Activated CD8-positive, alpha-beta memory T cell treated with anti-CD3 and anti-CD28 coated beads for 4 hours (primary cell): ENCODE measurements at places on chromosomes 2 and 18.

DNA sequence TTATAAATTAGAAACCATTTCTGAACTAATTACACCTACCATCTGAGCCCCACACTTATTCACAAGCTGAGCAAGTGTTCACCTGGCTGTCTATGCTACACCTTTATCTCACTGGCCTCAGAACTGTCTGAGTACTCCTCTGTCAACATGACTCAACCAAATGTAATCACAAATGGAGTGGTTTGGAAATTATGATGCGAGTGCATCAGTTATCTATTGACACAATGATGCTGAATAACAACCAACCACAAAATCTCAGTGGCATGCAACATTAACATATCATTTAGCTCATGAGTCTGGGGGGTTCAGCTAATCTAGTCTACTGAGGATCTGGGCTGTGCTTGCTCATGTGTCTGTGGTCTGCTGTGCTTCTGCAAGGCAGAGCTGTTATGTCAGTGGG, 184.2 kb upstream of the NXPH2 start:
- no peak for DNase-seq

- no peak for DNase-seq
Measured at GRCh38 chr18:9827793-9828505, 57.8 kb upstream of the TXNDC2 start.

GRCh38 chr2:54559593-54560145, 103.5 kb downstream of the SPTBN1 start:
- DNase-seq = no peak

DNA sequence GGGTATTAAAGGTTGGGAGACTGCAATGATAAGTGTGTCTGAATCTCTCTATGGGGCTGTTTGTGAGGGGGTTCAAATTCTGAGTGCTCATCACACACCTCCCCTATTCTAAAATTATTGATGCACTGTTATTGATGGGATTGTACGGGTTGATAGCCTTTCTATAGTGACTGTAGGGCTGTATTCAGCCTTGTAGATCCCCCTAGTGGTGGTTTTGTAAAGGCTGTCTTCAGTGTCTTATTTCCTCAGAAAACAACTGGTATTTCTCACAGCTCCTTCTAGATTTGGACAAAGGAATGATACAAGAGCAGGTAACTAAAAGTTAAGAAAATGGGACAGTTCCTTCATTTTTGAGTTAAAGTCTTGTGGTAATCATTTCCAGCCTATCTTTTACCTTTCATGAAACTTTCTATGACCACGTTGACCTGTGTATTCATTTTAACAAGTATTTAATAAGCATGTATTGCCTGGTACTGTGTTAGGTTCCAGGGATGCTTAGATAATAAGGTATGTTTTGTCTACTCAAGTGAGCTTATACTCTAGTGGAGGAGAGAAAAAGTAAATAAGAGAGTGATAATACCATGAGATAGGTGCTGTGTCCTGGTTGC, 21.2 kb downstream of the SMAD4 start:
- no peak for DNase-seq

DNA sequence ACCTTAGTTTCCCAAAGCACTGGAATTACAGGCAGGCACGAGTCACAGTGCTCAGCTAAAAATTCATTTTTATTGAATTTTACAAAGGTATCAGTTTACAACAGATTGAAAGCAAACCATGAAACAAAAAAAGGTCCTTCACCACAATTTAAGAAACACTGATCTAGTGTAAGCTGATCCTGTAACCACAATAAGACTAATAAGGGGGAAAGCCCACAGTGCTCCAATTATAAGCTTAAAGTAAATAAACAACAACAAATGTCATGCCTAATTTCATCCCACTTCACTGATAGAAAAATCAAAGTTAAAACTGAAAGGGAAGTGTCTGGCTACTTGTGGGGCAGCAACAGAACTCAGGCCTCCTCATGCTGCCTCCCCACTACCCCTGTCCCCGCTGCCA, 49.2 kb downstream of the ICA1L start:
- no peak for DNase-seq

DNA sequence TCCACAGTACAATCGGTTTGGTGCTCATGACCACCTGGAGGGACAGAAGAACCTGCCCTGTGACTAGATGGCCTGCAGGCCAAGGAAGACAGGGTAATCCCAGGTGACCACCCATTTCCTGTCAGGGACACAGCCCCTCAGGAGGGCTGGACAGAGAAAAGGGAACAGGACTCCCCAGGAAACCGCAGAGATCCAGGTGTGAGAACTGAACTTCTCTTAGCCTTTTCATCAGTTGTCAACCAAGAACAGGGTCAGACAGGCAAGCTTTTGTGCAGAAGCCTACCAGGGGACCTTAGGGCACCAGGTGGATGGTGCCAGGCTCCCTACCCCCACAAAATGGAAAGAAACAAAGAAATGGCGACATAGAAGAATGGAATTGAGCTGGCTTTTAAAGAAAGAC, 132.3 kb downstream of the HDAC4 start:
- no peak for DNase-seq

DNA sequence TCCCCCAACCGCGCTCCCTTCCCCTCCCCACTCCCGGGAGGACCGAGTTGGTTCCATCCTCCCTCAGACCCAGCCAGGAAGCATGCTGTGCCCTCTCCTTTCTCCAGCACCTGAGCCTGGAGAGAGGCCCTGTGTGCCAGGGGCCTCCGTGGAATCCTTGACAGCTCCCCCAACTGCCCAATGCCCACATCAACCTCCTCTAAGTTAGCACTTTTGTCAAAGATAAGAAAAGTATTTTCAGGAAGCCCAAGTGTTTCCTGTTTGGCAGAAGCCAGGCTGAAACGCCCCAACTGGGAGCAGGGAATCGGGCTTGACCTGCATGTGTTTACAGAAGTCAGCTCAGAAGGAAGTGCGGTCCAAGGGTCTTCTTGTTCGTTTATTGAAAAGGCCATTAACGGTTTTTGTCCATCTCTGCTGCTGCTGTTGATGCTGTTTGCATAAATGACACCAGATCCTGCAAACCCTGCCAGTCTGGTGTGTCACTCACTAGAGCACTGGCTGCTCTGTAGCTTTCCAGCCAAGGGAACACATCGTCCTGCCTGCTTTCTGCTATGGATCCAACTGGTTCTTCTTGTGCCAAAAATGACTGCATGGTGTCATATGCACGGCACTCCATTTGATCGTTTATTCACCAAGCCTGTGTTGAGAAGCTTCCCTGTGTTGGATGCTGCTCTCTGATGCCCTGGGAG, 35.4 kb upstream of the COL6A3 start:
- no peak for DNase-seq

GRCh38 chr2:19225126-19225525, 133.3 kb downstream of the OSR1 start:
- no peak for DNase-seq

DNA sequence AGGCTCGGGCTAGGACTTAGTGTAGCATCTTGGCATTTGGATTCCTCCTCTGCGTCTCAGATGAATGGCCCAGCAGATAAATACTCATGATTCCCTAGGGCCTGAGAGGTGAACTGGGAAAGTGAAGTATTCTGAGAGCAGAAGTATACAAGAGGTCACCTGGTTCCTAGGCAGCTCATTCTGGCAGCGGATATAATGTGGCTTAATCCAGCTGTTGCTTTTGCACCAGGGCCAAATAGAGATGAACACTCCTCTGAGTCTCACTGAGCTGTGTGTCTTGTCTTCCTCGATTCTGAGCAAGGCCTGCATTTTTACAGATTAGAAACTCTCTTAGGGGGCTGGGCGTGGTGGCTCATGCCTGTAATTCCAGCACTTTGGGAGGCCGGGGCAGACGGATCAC, 196.1 kb downstream of the SLC4A3 start:
- no peak for DNase-seq

DNA sequence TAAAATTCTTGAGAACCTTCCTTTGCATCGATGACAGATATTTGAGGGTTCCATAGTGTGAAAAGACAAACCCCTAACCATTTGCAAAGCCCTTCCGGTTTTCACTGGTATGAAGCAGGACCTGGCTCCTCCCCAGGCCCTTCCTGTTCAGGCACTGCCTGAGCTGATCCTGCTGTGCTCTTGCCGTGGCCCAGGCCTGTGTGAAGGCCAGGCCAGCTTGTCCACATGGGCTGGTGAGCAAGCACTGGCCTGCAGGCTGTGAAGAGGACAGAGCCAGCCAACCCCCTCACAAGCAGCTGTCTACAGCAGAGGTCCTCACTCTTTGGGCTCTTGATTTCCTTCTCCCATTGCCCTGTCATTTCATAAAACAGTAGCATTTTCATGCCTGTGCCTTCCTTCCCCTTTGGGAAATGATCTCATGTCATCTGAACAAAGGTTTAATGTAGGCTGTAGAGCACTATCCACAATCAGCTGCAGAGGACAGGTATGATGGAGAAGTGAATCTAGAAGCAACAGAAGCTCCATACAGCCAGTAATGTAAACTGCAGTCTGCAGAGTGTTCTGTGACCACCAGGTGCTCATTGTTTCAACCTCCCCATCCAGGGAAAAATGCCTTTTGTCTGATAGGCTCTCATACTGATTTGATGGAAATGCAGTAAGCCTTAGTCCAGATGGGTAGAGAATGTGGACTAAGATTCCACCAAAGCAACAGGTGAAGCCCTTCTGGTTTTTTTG, 19.8 kb downstream of the MPHOSPH10 start:
- no peak for DNase-seq

GRCh38 chr2:8577573-8577972, 104.3 kb upstream of the ID2 start:
- no peak for DNase-seq

DNA sequence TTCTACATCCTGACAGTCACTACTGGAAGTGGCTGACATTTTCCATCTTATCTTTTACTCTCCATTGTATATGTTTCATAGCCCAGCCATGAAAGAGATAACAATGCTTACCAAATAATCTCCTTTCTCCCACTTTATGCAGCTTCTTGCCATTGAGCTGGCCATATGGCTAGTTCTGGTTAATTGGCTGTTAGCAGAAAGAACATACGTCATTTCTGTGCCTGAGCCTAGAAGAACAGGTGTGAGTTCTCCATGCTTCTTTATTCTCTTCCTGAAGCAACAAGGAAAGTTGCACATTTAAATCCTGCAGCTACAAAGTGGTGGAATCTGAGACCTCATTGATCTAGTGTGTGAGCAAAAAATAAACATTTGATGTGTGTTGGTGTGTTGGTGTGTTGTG, 82.0 kb upstream of the FSHR start:
- DNase-seq = no peak

- no peak for DNase-seq
Measured at GRCh38 chr2:30612371-30612770, 165.3 kb downstream of the LCLAT1 start.

- no peak for DNase-seq
Measured at GRCh38 chr2:200336980-200337615, 30.6 kb downstream of the SPATS2L start.

- no peak for DNase-seq
Measured at GRCh38 chr2:165952741-165953211, 800 bp downstream of the TTC21B start.

DNA sequence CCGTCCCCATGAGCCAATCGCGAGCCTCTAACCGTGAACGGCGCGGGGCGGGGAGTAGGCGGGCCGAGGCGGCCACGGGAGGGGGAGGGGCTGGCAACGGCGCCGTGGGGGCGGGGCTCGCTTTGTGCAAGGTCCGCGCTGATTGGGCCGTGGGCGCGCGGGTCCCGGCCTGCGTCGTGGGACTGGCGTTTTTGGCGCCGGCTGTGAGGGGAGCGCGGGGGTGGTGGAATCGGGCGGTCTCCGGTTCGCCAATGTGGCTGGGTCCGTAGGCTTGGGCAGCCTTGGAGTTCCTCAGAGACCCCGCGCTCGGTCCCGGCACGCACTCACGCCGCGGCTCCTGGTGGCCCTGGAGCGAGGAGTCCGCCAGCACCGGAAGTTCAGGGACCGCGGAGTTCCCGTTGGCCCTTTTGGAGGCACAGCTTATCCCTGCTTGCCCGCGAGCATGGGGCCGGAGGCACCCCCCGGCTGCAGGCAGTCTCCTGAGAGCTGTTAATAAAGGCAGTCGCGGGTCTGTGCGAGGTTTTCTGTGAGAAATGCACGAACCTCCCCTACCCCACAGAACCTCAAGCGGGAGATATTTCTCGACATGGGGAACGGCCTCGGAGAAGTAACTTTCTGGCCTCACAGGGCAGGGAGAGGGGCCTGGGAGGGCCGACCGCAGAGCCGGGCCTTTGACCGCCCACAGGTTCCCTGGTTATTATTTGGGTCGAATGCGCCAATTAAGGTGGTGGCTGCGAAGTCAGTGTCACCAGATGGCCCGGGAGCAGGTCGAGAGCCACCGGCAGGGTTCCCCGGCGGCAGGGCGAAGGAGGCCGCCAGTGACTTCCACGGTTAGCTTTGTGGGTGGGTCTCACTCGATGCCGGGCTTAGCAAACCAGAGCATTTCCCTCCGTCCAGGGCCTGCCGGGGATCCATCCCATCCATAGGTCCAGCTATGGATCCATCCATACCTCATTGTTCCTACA, 574 bp upstream of the NCL start:
- DNase-seq = peak; percentile 99

- DNase-seq = no peak
Measured at GRCh38 chr2:203887677-203888076, 20.1 kb downstream of the CTLA4 start.

DNA sequence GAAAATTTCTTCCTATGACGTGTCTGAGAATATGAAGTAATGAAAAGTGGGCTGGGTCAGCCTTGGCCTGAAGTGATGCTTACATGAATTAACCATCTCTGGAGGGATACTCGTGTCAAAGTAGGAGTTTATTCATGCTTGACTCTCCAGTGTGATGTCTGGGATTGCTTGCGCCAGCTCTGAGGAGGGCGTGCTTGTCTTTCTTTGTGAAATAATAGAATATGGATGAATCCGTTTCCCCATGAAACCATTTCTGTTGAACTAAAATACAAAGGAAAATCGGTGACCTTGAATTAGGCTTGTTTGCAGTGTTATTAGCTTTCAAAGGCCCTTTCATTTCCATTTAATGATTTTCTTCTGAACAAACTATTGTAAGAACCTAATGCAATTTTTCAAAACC, 77.9 kb downstream of the EML6 start:
- DNase-seq = no peak

GRCh38 chr2:140417504-140417903, 1637.3 kb upstream of the NXPH2 start:
- DNase-seq = no peak

GRCh38 chr2:67268797-67269196, 128.3 kb upstream of the ETAA1 start:
- DNase-seq = no peak

DNA sequence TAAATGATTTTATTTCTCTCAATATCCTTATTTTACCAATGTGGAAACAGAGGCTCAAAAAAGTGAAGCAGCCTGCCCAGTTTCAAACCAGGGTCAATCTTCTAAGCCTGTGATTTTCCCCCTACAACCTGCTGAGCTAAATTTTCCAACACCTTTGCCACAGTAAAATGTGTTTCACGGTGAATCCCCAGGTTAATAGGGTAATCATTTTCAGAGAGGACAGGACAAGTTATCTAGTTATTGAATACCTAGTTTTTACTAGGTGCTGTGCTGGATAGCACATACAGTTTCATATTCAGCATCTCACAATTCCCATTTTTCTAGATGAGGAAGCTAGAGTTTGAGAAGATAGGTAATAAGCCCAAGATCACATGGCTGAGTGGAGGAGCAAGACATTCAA, 236.6 kb downstream of the PTH2R start:
- no peak for DNase-seq

- no peak for DNase-seq
Measured at GRCh38 chr2:165024199-165024598, 68.9 kb upstream of the SLC38A11 start.
